IPS DF 6.9 (cell line): ENCODE measurements at places on chromosomes 4 and X.

DNA sequence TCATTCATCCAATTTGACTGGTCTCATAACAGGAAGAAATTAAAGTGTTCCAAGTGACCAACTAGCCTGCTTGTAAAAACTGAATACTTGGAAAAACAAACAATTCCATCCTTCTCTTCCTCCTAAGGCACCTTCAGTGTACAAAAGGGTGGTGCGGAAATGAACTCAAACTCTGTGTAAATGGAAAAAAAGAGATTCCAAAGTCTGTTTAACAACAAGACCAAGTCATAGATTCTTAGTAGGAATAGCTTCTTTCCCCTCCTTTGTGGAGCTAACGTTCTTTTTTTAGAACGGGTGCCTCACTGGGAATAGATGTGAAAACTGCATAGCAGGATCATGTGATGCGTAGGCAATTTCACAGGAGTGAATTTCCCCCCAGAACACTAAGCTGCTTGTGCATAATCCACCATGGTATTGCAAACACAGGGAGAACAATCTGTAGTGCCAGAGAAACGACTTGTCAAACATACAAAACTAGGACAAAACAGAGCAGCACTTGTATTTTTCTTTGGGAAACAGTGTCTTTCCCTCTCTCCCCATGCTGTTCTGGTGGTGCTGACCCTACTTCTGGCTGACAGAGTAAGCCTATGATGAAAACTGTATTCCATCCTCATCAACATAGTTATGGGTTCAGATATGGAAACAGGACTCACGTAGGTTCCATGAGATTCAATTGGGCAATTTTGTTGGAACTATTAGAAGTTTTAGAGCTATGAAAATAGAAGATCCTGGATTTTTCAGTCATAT lies 13.2 kb upstream of the SOD3 start:
- no peak for DNase-seq

GRCh38 chr4:26015133-26015651 lies 101.2 kb downstream of the SMIM20 start:
- no peak for DNase-seq

DNA sequence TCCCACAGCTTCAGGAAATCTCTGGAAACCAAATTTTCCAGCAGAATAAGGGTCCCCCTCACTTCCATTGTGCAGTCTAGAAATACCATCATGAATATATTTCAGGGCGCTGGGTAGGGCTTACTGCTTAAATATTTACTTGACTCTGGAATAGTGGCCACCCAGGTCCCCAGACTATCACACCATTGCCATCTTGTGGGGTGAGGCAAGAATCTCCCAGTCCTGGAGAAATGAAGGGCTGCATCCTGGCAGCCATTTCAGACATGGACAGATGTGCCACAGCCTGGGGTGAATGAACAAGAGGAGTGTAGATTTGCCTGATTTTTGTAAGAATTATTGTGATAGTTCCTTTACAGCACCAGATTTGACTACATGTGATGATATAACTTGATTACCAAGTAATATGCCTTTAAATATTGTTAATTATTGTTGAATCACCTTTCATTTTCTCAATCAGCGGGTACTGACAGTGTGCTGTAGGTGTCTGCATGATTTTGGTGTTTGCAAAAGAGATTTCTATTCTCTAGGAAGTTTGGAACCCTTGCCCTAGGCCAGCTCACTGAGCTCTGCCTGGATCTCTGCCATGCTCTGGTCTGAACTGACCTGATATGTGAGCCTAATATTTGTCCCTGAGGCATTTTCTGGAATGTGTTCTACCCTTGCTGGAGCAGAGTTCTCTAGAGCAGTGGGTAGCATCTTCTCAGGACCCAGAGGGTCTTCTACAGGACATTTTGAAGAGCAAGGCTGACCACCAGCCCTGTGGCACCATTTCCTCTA lies 183.4 kb downstream of the KIT start:
- no peak for DNase-seq

- no peak for DNase-seq
These were observed 16.0 kb downstream of the LRBA start for GRCh38 chr4:150999086-150999485.

DNA sequence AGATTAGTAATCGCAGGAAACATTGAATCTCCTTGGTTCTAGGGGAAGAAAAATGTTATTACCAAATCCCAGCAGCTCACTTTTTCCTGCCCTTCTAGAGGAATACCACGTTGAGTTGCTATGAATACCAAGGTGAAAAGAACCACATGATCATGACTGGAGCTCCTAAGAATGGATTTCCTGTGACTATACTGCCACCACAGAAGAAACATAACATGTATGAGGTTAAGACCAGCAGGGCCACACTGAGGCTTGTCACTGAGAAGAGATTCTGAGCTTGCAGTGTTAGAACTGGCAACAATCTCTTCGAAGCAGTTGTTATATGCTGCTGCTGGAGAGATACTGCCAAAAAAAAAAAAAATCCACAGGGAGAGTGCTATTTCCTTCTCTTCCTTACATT lies 1235.3 kb downstream of the FSTL5 start:
- DNase-seq: no peak

GRCh38 chr4:18645351-18645750 lies 623.8 kb upstream of the LCORL start:
- no peak for DNase-seq

DNA sequence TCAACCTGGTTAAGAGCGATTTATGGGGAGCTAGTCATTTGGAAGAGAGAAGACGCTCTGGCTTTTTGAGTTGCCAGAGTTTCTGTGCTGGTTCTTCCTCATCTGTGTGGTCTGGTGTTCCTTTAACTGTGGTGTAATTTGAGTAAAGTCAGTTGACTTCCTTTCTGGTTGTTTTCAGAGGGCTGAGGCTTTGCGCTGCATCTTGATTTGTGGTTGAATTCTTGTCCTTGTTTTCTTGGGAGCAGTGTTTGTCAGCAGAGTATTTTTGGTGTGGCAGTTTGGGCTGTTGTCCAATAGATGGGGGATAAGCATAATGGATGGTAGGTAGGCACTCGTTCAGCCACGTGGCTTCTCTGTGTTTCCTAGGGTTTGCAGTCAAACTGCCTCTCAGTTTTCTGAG lies 2143.2 kb upstream of the TENM3 start:
- DNase-seq: no peak

- DNase-seq: no peak
These were observed 14.3 kb downstream of the TENM3 start for GRCh38 chr4:182257503-182257902.

DNA sequence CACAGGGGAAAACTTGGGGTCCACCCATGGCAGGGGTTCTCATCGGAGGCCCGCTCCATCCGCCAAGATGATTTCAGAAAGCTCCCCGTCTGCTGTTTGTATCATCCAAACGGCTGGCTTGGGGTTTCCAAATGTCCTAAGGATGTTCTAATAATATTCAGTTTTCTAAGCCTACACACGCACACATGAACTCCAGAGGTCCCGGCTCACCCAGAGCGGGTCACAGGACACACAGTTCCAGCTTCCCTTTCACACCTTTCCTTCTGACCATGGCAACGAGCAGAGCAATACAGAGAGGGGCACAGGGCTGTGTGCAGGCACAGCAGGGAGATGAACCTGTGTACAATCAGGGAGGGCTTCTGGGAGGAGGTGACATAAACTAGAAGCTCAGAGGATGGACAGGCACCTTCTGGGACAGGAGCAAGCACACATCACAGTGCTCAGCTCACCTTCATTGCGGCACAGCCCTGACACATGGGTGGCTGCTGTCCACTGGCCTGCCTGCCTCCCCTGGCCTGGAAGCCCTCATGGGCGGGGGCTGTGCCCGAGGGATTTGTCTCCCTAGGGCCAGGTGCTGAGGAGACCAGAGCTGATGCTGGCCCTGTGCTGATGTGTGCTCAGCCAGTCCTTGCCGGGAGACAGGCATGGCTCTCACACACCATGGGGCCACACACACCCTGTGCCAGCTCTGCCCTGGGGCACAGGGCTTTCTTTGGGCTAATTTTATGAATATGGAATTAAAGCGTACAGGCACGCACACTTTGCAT lies 44.8 kb downstream of the ABLIM2 start:
- no peak for DNase-seq

- DNase-seq: no peak
These were observed 231.7 kb downstream of the SPRY1 start for GRCh38 chr4:123628288-123628687.

GRCh38 chr4:73068491-73069337 lies 802 bp downstream of the COX18 start:
- DNase-seq: no peak

GRCh38 chrX:12989461-12989860 lies 14.6 kb downstream of the TMSB4X start:
- no peak for DNase-seq

DNA sequence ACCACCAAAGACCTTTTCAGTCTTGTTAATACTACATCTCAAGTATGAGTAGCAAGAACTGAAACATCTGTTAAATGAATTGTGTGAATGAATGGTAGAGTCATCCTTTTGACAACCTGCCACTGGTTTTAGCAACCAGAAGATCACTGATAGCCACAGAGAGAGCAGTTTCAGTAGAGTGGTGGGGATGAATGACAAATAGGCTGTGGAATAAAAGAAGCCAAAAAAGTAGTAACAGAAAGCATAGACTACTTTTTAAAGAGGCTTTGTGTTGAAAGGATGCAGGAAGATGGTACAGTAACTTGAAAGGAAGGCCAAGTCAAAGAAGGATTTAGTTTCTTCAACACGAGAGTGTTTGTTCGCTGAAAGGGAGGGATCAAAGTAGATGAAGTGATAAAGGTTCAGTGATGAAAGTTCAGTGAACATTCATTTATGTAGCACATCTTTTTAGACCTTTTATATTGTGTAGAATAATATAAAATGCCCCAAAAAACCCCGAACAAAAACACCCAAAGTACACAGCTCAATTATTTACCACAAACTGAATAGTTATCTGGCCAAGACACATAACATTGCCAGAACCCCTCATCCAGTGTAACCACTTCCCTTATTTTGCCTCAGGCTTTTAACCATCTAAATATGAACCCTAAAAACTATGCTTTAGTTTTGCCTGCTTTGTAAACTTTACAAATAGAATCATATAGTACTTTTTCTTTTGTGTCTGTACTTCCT lies 40.1 kb upstream of the EIF1AX start:
- DNase-seq: no peak

DNA sequence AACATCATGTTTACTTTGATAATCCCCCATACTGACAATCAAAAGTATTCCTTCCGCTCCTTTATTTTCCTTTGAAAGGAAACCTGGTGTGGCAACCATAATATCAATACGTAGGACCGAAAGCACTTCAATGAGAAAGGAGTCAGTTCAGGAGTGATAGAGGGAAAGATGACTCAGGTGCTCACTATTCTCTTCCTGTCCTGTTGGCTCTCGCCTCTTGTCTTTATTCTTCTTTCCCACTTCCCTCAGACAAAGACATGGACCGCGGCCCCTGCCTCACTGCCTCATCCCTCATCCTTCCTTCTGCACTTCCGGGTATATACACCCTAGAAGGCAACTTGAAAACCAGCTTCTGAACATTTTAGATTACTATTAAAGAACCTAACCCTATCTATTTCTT lies 49.8 kb upstream of the TNIP3 start:
- no peak for DNase-seq

- DNase-seq: no peak
These were observed 19.9 kb upstream of the CYBB start for GRCh38 chrX:37759878-37760418.

- no peak for DNase-seq
These were observed 19.4 kb upstream of the AGA start for GRCh38 chr4:177461606-177462005.

- no peak for DNase-seq
These were observed 123.3 kb upstream of the RAI2 start for GRCh38 chrX:17984415-17984814.

GRCh38 chr4:153407906-153408305 lies 58.3 kb upstream of the TMEM131L start:
- no peak for DNase-seq

GRCh38 chr4:87926554-87927098 lies 48.9 kb upstream of the SPP1 start:
- no peak for DNase-seq

DNA sequence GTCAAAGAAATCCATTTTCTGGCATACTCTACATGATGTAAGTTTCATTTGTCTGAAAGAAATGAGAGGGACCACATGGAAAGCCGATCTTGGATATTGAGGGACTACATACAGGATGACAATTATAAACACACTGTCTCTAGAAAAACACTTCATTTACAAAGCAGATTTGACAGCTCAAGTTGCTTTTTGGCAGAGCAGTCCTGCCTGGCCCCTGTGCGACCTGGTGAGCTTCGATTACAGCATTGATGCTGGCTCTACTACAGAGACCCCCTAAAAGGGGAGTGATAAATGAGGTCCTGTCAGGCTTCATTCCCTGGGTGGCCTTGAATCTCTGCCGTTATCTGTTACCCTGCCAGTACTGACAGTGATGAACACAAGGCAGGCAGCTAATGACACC lies 215.2 kb upstream of the NOCT start:
- no peak for DNase-seq

- no peak for DNase-seq
These were observed 62.5 kb downstream of the SEC24D start for GRCh38 chr4:118773429-118773792.

DNA sequence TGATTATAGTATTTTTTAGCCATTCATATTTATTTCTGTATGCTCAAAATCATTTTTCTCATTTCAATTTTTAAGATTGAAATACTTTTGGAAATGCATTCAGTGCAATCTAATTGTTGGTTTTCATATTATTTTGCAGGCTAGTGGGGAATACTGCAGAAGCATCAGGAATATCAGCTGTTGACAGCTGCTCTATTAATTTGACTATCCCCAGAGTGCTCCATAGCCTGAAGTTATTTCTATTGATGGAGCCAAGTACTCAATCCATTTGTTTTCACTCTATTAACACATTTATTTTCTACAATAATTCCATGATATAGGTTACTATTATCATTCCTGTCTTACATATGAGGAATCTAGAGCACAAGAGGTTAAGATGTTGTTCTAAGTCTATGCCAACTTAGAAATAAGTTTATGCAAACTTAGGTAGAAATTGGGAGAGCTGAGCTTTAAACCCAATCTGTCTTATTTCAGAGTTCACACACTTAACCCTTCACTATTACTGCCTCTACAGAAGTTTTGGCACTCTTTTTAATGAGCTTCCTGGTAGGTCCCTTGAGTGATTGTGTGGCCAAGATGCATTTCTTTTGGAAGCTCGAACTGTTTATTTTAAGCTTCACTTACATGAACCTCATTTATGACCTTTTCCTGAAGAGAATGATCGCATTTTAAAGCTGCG lies 65.6 kb upstream of the PCDH18 start:
- no peak for DNase-seq

- DNase-seq: no peak
These were observed 77.0 kb downstream of the LRP2BP start for GRCh38 chr4:185318679-185319078.

DNA sequence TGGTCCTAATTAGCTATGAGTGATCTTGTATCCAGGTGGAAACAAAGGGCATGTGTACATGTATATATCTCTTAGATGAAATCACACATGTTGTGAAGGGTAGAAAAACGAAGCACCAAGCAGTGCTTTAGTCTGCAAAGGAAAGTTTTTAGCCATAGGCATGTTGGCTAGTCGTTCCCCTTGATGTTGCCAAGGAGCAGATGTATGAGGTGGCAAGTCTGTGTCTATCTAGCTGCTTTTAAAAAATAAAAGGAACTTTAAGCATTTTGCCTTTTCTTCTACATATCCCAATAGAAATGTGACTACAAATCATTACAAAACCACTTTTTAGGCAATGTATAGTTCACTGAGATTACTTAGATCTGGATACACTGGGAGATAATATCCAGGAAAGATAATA lies 63.1 kb downstream of the NSUN7 start:
- DNase-seq: no peak

GRCh38 chr4:98203332-98204235 lies 57.6 kb upstream of the RAP1GDS1 start:
- no peak for DNase-seq
